ENCODE measurements at places on chromosomes 12 and 14.

GRCh38 chr12:51994959-51995358, 11.8 kb upstream of the TAMALIN start:
- DNase-seq = no peak

GRCh38 chr12:20822415-20822814, 11.9 kb downstream of the SLCO1B3 start:
- no peak for DNase-seq

- DNase-seq = no peak
Measured at GRCh38 chr12:52231305-52232202, 1.5 kb upstream of the KRT7 start.

DNA sequence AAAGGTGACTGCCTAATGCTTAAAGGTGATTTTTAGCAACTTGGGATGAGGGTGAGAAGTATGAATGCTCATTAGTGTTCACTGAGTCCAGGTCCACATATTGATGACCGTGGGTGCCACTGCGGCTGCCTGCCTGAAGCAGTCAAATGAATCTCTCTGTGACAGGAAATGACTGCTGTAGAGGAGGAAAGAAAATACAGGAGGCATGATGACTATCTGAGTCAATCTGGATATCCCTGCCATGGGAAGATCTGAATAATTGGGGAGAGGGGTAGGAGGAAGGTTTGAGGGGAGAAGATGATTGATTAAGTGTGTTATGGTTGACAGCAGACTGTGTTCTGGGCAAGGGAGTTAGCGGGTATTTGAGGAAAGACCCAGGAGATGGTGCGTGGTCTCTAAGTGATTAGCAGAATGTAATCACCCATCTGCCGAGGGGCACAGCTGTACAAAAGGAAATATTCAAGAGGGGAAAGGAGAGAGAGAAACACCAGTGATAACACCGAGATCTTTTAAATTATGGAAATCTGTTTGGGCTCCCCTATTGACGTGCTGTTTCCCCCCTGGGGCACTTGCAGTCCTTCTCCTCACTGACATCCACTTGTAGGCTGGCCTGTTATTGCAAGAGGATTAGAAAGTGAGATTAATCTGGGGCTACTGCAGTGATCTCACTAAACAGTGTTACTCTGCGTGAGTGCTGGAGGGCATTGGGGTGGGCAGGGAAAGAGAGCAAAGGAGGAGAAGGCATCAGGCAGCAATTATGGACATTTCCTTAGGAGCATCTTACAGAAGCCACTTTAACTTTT, 97.7 kb downstream of the AKAP6 start:
- DNase-seq = no peak

GRCh38 chr14:60332869-60333268, 83.8 kb downstream of the PPM1A start:
- no peak for DNase-seq

DNA sequence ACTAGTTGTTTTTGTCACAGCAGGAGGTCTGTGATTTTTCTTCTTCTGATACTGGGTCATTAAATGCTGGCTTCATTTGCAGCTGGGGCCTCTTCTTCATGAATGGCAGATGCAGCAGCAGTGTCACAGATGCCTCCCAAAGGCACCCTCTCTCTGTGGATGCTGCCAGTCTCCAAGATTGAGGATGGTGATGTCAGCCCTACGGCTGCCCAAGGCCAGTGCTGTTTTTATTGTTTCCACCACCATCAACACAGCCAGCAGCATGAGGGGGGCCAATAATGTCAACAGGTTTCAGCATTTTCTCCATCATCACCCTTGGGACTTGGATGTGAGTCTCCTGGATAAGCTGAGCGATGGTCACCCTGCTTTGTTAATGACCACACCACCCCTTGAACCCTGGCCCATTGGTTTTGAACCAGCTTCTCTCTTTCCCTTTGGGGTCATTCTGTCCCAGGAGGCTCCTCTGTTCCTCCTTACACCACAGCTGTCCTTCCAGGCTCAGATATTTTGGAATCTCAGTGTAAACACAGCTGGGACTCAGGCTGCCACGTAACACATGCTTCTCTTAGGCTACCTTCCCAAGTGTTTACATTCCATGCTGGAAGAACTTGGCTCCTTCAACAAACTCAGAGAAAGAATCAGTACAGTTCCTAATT, 151.7 kb upstream of the DDHD1 start:
- DNase-seq = no peak

- DNase-seq = no peak
Measured at GRCh38 chr12:127311720-127312364, 955.1 kb upstream of the TMEM132C start.

DNA sequence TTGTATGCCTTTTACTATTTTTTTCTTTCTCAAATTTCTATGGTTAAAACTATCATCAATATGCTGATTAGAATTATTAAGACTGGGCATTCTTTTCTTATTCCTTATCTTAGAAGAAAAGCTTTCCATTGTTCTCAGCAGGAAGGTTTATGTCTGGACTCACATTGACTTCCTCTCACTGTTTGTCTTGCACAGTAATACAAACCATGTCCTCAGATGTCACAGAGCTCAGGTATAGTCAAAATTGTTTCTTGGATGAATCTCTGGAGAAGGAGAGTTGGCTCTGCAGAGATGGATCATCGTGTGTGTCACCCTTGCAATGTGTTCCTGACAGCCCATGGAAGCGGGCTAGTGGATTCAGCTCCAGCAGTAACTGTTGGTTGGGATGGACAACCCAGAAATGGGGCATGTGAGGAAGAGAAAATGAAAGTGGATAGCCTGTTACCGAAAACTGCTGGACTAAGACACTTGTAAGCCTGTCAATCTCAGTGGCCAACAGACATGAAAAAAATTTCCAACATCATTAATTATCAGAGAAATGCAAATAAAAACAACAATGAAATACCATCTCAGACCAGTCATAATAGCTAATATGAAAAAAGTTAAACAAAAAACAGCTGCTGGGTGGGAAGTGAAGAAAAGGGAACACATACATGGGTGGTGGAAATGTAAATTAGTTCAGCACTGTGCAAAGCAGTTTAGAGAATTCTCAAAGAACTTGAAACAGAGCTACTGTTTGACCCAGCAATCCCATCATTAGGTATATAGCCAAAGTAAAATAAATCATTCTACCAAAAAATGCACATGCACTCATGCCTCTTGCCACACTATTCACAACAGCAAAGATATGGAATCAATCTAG, 967.8 kb downstream of the TMEM121 start:
- DNase-seq = no peak

GRCh38 chr14:50813544-50813863, 17.5 kb downstream of the NIN start:
- DNase-seq = no peak

- DNase-seq = no peak
Measured at GRCh38 chr12:2282318-2282717, 229.5 kb downstream of the CACNA1C start.

DNA sequence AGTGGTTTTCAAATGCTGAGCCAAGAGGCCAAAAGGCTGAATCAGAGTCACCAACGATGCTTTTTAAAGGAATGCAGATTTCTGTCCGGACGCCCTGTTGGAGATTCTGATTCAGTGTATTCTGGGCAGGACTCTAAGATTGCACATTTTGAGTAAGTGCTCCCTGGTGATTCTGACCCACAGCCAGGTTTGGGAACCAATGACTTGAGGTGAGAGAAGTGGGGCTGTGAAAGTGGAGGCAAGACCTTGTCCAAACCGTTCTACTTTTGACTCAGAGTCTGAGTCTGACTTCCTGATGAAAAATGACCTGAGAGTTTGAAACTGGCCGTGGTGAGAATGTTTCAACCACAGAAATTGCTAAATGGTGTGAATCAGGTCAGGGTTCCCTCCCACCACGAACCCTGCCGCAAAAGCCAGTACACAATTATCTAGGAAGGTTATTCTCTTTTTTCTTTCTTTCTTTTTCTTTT, 90.2 kb downstream of the NTN4 start:
- no peak for DNase-seq

DNA sequence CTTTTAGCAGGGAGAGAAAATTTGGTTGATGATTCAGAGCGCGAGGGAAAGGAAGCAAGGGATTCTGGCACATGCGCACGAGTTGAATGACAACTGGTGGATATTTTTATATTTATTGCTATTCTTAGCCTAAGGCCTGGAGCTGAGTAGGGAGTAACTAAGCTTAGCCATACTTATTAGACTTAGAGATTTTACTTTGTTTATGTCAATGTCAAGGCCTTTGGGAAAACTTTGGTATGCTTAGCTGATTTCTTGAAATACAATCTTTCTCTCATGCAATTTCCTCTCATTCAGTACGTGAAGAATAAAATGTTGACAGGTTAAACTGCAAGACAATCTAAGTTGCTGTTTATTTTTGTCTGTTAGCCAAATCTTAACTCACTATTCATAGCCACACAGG, 101.1 kb downstream of the CRADD start:
- DNase-seq = no peak

DNA sequence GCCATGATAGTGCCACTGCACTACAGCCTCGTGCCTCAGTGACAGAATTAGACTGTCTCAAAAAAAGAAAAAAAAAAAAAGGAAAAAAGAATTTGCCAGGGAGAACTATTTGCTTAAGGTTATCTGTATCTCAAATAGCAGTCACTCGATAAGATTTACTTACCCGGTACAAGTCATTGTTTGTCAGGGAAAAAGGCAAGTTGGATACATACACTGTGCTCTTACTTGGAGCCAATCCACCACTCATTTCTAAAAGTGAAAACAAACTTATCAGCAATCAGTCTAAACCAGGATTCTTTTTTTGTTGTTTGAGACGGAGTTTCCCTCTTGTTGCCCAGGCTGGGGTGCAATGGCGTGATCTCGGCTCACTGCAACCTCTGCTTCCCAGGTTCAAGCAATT, 2.0 kb downstream of the ZCRB1 start:
- no peak for DNase-seq

- no peak for DNase-seq
Measured at GRCh38 chr12:62351326-62351725, 91.1 kb downstream of the USP15 start.

DNA sequence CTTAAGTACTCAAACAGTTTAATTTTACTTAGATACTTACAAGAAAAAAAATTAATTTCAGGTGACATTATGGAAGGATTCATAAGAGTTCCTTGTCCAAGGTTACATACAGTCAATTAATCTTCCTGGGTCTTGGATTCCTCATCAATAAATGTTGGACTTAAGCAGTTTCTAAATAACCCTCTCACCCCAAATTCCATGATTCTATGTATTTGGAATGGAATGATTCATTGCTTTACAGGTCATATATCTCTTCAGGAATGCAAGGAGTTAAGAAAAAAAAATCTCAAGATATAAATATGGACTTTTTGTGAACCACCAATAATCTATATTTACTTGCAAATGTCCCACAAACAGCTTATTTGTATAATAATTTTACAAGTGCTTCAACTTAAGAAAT, 84.2 kb upstream of the BMP4 start:
- no peak for DNase-seq

DNA sequence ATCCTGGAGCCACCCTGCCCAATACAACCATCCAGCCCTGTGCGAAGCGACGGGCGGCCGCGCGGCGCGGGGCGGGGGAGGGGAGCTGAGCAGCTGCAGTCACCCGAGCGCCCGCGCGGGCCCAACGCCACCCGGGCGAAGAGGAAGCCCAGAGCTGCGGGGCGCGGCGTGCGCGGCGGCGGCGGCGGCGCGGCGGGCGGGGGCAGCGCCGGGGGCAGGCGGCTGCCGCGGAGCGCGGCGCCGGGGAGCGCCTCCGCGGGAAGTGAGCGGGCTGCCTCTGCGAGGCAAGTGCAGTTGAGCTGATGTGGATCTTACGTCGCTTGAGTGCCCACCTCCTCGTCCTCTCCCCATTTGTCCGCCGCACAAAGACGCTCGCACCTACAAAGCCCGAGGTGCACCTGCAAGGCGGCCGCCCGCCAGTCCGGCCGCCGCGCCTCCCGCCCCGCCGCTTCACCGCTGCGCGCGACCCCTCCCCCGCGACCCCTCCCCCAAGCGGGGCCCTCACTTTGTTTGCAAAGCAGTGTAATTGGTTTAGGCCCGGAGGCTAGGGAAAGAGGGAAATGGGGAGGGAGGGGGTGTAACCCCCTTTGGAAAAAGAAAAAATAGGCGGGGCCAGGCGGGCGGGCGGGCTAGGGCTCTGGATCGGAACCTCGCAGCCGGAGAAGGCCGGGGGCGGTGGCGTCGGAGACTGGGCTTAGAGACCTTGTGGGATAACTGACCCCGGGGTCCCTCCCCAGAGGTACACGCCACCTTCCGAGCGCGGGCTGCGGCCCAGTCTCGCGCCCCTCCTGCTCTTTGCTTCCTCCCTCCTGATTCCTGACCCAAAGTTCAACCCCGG, at the start of the genes FOXA1 and TTC6:
Gene FOXA1, minus strand, starts transcription at position 279 of the 838 bp plus-strand sequence. Its CDS starts 277 bp downstream, at position 2.
Gene TTC6, plus strand, starts transcription at position 659 of the 838 bp plus-strand sequence. CDS start 26,436 bp downstream, outside the sequence.
- no peak for DNase-seq

DNA sequence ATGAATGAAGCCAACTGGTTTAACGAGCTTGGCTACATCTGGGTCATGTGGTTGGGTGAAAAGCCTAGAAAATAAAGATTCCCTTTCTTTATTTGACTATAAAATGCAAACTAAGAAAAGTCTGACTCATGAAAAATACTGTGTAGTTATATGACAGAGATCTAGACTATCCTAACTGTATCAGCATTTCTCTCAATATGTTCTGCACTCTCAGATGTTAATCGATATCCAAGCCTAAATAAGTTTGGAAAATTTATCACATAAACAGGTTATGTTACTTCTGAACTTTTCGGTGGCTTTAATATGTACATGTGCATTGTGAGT, 133.1 kb downstream of the DAAM1 start:
- DNase-seq = no peak

- no peak for DNase-seq
Measured at GRCh38 chr12:44582521-44582920, 293.6 kb downstream of the NELL2 start.

- no peak for DNase-seq
Measured at GRCh38 chr14:98470663-98471062, 801.3 kb downstream of the BCL11B start.

GRCh38 chr12:29012673-29013072, 136.4 kb upstream of the FAR2 start:
- no peak for DNase-seq

DNA sequence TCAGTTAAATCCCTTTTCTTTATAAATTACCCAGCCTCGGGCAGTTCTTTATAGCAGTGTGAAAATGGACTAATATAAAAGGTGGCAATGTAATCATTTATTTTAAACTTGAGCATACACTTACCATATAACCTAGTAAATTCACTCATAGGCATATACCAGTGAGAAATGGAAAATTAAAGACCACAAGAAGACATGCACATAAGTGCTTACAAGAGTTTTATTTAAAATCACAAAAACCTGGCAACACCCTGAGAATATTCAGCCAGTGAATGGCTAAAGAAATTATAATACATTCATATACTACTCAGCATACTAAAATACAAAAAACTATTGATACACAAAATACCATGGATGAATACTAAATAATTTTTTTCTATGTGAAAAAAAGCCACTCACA, 1017.5 kb upstream of the TMEM132C start:
- no peak for DNase-seq

GRCh38 chr12:81081726-81082125, 3.8 kb downstream of the ACSS3 start:
- DNase-seq = no peak

GRCh38 chr14:34098045-34098984, 147.4 kb upstream of the EGLN3 start:
- DNase-seq = peak; percentile 10

- DNase-seq = no peak
Measured at GRCh38 chr12:51216642-51217041, 1.2 kb downstream of the POU6F1 start.
